ENCODE measurements at places on chromosomes 5 and 9.
A peak's percentile ranks its signal among the peaks of the same experiment; 100 is the strongest.

GRCh38 chr5:126682856-126683255 is 82.1 kb downstream of the PHAX start:
- no peak for DNase-seq

- no peak for DNase-seq
Observed at GRCh38 chr5:146529984-146530383, 14.0 kb upstream of the GPR151 start.

DNA sequence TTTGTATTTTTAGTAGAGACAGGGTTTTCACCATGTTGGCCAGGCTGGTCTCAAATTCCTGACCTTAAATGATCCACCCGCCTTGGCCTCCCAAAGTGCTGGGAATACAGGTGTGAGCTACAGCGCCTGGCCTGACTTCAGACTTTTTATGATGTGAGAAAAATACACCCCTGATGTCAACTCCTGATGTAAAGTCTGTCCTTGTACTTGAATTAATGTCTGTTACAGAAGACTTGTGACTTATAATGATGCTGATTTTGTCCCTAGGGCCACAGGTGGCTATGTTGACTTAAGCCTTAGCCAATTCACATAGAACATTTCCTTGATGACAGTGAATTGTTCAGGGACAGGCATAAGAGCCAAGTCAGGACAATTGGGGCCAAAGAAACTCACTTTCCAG is 42.5 kb upstream of the MELK start:
- peak; percentile 30 for DNase-seq

DNA sequence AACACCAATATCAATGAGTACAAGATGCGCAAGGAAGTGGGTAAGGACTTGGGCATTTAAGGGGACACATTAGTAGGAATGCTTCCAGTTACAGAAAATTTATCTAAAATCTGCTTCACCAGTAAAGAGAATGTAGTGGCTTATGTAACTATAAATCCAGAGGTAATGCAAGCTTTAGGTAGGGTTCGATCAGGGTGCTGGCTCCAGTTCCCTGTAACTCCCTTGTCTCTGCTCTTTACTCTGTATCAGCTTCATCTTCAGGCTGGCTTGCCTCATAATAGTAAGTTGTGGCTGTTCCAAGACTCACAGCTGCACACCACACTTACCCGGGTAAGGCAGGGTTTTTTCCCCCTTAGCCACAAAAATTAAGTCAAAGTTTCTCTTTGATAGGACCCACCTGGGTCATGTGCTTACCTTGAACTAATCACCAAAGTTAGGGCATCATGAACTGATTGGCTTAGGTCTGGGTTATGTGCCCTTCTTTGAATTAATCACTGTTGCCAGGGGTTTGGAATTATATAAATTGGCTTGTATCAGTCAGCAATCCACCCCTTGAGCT is 35.5 kb downstream of the ARHGEF37 start:
- DNase-seq = no peak

GRCh38 chr5:168340487-168340886 is 49.0 kb downstream of the WWC1 start:
- no peak for DNase-seq

DNA sequence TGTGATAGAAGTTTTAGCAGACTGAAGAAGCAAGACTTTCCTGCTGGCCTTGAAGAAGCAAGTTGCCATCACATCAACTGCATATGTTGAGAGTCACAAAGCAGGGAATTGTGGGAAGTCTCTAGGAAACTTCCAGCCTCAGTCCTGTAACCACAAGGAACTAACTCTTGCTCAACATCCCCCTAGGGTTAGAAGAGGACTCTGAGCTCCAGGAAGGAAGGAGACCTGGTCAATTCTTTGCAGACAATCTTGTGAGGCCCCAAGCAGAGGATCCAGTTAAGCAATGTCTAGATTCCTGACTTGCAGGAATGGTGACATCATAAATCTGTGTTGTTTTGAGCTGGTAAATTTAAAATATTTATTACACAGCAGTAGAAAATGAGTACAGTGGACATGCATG is 18.6 kb upstream of the ZNF366 start:
- DNase-seq = no peak

DNA sequence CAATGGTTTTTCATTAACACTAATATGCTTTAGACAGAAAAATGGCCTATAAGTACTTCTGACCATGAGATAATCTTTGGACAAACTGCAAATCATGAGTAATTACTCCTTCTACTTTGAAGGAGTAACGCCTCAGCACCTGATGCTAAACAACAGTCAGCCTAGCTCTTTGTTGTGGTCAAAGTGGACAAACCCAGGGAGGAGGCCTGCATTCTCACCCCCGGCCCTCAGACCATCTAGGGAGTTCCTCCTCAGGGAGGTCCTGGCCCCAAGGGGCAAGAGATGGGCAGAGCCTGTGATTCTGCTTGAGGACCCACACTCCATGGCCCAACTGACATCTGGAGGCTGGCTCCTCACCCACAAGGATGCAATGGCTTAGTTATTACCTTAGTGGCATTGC is 48.2 kb upstream of the ANGPTL2 start:
- no peak for DNase-seq

DNA sequence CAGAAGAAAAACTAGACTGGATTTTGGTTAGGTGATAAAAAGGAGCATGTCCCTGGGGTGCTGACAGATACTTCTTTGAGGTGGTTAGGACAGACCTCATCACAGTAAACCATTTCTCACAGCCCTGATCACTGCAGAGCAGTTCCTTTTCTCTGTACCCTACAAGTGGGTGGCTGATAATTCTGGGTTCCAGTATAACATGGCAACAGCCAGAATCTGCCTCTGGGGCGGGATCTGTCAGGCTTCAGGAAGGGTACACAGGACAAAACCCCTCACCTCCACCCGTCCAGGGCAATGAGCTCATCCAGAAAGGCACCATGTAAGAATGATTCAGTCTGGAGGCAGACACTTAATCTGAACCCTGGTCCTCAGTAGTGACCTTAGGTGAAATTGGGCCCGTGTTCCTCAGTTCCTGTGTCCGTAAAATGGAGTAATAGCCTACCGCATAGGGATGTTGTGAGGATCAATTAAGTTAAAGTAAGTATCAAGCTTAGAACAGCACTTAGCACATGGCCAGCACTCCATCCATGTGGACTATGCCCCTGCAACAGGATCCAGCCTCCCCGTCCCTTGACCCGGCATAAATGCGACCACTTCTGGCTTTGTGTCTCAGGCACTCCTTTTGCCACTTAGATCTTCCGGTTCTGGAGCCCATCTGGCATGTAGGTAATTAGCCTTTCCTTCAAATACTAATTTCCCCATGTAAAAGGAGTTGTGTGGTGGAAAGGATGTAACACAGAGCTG is 129.2 kb downstream of the LHFPL2 start:
- DNase-seq = no peak

DNA sequence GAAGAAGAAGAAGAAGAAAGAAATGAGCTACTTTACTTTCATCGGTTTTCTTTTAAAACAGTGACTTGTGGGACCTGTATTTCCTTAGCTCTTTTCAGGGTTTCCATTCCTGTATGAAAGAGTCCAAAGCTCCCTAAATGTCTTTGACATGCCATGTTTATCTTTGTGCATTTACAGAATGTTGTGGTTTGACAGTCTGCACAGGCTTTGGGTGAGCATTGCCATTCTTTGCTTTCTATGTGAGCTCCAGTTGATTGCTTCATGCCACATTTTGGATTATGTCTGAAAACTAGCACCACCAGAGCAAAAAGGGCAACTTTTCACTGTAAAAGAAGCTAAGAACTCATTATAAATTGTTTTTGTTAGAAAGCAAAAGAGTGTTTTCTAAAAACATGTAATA is 733.4 kb downstream of the TLE4 start:
- no peak for DNase-seq

DNA sequence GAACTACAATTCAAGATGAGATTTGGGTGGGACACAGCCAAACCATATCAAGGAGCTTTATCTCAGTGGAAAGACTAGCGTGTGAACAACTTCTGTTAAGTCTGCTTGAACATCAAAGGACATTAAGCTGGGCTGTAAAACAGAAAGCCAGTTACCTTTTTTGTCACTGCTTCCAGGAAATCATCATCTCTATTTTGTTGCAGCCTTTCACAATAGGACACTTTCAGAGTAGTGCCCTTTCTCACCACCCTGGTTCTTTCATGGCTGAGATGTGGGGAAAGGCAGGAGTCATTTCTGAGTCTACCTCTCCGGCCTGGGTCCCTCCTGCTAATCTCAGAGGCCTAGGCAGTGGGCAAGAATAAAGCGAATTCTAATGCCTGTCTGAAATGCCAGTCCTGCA is 96.2 kb upstream of the PPP1R2B start:
- no peak for DNase-seq

DNA sequence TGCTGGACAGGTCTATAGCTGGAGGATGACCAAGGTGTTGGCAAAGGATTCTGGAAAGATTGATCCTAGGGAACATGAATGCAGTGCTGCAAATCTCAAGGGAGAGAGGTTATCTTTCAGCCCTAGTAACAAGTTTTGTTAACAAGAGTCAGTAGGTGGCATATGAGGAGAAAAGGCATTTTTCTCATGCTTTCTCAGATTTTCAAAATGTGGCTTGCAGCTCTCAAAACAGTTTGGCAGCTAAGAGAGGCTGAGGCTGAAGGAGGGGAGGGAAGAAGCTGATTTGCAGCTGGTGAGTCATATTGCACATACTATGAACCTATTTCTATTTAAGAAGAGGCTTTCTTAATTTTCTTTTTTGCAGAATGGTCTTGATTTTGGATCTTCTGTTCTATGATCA is 64.3 kb upstream of the PCA3 start:
- DNase-seq = no peak

- no peak for DNase-seq
Observed at GRCh38 chr9:37820142-37820541, 19.5 kb downstream of the DCAF10 start.

DNA sequence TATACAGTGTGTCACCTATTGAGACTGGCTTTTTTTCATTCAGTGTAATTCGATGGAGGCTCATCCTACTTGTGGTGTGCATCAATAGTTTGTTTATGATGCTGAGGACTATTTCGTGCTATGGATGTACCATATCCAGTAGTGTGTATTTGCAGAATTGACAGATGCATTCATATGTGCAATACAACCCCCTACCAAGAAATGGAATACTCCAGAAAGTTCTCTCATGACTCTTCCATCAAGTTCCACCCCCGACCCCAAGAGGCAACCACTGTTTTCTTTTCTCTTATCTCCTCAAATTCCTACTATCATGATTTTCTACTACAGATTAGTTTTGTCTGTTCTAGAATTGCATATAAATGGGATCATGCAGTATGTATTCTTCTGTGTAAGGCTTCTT is 21.9 kb downstream of the FBXO10 start:
- DNase-seq = no peak

DNA sequence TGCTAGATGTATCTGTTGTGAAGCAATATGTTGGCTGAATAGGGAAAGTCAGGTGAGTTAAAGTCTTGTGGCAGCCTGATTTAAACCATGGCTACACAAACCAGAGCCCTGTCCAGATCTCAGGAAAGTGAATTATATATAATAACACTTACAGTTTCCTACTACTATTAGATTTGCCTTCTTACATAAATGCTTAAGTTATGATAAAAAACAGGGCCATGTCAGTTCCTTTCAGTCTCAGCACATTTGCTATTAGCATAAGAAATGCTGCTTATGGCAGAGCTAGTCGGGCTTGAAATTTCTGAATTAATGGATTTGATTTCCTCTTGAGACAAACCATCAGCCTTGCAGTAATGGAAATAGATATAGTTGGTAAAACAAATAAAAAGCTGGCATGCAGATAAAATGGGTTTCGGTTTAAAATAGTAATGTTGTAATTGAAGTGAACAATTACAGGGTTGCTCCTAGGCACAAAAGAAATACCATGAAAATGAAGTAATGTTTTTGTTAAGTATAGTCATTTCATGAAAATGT is 664.2 kb upstream of the ZNF608 start:
- no peak for DNase-seq

GRCh38 chr5:41246376-41246775 is 33.0 kb upstream of the C6 start:
- no peak for DNase-seq

DNA sequence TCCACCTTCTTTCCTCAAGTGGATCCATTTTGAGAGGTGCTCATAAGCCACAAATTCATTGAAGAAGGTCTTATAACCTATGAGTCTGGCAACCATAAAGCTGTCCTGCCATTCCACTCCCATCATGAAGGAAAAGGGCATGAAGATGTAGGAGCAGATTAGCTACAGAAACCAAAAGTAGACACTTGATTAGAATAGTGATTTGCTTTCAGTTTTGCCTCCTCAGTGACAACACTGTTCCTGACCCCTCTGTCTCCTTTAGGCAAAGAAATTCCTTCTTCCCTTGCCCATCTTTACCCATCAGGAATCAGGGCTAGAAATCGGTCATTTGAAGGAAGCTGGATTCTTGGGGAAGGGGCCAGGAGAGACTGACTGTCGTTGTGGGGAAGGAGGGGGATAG is 55.2 kb downstream of the SLC28A3 start:
- DNase-seq = no peak

- DNase-seq = peak; percentile 14
Observed at GRCh38 chr5:140327589-140327988, 18.8 kb downstream of the HBEGF start.

Data from NCI-H345 (cell line).